Mesothelial cell of epicardium (in vitro differentiated cells): ENCODE measurements at places on chromosomes 6 and 20. TPM values are rescaled to one million over a fixed set of nuclear protein-coding genes. Genes with fewer than 3 reads are reported as not detected.
A peak's percentile ranks its signal among the peaks of the same experiment; 100 is the strongest.

The MMP24OS gene
- 61.4 to 71.9 TPM (median 66.1 TPM) in 3 replicates for total RNA-seq

The EYA2 gene
- total RNA-seq = 9.0 to 10.2 TPM (median 9.3 TPM) in 3 replicates

The SLC22A3 gene
- 1.2 to 1.3 TPM (median 1.2 TPM) in 3 replicates for total RNA-seq

The GRM1 gene
- 0.11 to 0.16 TPM in 2 of 3 replicates, not detected in the other for total RNA-seq

The FAM217A gene
- not detected in 3 replicates for total RNA-seq

The NKX2-2 gene
- not detected in 3 replicates for total RNA-seq

The CEP57L1 gene
- 20.7 to 23.9 TPM (median 22.2 TPM) in 3 replicates for total RNA-seq

The CITED2 gene
- total RNA-seq = 85.0 to 92.9 TPM (median 91.1 TPM) in 3 replicates

The STK38 gene
- total RNA-seq = 46.3 to 47.8 TPM (median 47.7 TPM) in 3 replicates

The CYP21A2 gene
- total RNA-seq = 0.58 to 1.2 TPM (median 0.91 TPM) in 3 replicates

The TMEM170B gene
- 5.6 to 6.1 TPM (median 5.7 TPM) in 3 replicates for total RNA-seq

The NKX2-4 gene
- total RNA-seq = not detected in 3 replicates

The DPPA5 gene
- total RNA-seq = not detected in 3 replicates

The DNAH8 gene
- 0.02 to 0.25 TPM in 2 of 3 replicates, not detected in the other for total RNA-seq

The ANKRD66 gene
- not detected in 3 replicates for total RNA-seq

The SEC63 gene
- 154 to 158 TPM (median 154 TPM) in 3 replicates for total RNA-seq

The HLA-DMB gene
- not detected in 3 replicates for total RNA-seq

- H3K4me3 ChIP-seq = no peak overlapping the region
- no peaks in the 10 kb centered on the region for H3K27me3 ChIP-seq
- H3K4me1 ChIP-seq = no peaks in the 10 kb centered on the region
- H3K36me3 ChIP-seq = no peaks in the 10 kb centered on the region
- no peak overlapping the region for H3K27ac ChIP-seq
Measured at GRCh38 chr6:132648356-132648755, 10.6 kb downstream of the TAAR1 start.

DNA sequence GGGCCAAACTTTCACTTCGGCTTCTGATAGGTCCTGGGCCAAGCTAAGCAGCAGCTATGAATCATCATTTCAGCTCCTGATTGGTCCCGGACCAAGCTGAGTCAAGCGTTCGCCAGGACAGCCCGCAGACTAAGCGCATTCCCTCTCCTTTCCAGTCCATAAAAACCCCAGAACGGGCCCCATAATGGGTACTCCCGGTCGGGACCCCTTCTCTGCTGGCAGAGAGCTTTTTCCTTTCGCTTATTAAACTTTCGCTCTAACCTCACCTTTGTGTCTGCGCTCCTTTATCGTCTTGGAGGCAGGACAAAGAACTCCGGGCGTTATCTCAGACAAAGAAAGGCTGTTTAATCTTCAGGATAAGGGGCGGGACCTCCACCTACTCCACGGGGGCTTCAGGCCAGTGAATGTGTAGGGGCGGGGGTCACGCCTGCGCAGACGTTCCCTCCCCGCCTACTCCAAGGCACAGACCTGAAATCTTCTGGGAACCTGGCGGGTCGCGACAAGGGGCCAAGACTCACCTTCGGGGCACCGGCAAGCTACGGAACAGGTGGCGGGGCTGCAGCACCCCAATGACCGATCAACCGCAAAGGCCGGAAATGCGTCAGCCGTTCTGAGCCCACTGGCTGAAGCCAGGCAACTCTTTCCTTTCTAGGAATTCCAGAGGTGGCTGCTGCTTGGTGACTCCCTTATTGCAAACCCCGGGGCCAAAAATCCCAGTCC, at the start of gene ZSCAN31:
Gene ZSCAN31 (minus strand): TSS at position 585 of the 720 bp plus-strand sequence. CDS start 6,465 bp downstream, outside the sequence.
- H3K4me3 ChIP-seq = no peak within 1 kb of the TSS
- peaks cover 5% of the 10 kb centered on the region for H3K36me3 ChIP-seq
- no peaks in the 10 kb centered on the region for H3K4me1 ChIP-seq

DNA sequence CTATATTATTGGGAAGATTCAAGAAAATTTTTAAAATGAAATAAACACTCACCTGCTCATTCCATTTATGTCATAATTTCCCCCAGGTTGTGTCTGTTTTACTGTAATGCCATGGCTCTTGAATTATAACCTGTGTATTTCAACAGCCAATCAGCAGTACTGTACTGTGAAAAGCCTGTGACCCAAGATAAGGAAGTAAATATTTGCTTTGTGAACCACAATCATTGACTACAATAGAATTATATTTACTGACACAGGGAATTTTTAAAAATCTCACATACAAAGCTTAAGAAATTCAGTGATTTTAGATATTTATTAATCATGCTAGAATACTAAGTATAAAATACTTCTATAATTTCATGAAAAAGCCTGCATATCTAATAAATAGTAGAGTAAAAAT, 6.0 kb downstream of the RGS17 start:
- no peak overlapping the region for H3K27ac ChIP-seq
- DNase-seq = no peak
- H3K4me3 ChIP-seq = no peak overlapping the region
- H3K4me1 ChIP-seq = peaks cover 9% of the 10 kb centered on the region

- peaks cover 22% of the 10 kb centered on the region for H3K4me1 ChIP-seq
- H3K27ac ChIP-seq = no peak overlapping the region
- peaks cover 85% of the 10 kb centered on the region for H3K27me3 ChIP-seq
- H3K36me3 ChIP-seq = no peaks in the 10 kb centered on the region
- no peak overlapping the region for H3K4me3 ChIP-seq
Measured at GRCh38 chr6:106082735-106083398, 3.3 kb upstream of the PRDM1 start.

DNA sequence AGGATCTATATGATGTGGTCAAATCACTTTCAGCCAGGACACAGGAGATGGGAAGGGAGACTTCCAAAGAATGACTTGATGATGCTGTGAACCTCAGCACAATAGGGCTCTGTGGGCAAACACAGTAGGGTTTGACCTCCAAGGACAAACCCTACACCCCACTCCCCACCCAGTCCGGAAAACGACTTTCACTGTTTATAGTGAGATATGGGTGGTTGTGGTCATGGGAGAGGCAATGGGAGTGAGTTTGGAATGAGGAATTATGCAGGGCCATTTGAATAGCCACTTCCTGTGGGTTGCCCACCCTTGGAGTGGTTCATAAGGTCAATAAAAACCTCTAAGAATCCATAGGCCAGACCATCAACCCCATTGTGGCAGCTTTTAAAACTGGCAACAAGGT, 38.4 kb upstream of the PRND start:
- H3K4me3 ChIP-seq = no peak overlapping the region
- DNase-seq = no peak
- H3K27me3 ChIP-seq = peaks cover 30% of the 10 kb centered on the region
- no peaks in the 10 kb centered on the region for H3K36me3 ChIP-seq
- peaks cover 14% of the 10 kb centered on the region for H3K4me1 ChIP-seq

GRCh38 chr6:28941684-28942448, 18.1 kb upstream of the TRIM27 start:
- no peak for DNase-seq
- H3K36me3 ChIP-seq = no peaks in the 10 kb centered on the region
- H3K27me3 ChIP-seq = no peaks in the 10 kb centered on the region
- peak overlapping the region; percentile 87 for H3K4me3 ChIP-seq
- peaks cover 12% of the 10 kb centered on the region for H3K4me1 ChIP-seq
- peak overlapping the region; percentile 93 for H3K27ac ChIP-seq

- H3K4me3 ChIP-seq = no peak overlapping the region
- H3K27me3 ChIP-seq = no peaks in the 10 kb centered on the region
- H3K36me3 ChIP-seq = no peaks in the 10 kb centered on the region
- peaks cover 2% of the 10 kb centered on the region for H3K4me1 ChIP-seq
- H3K27ac ChIP-seq = no peak overlapping the region
- DNase-seq = no peak
Measured at GRCh38 chr20:32877507-32877906, 18.8 kb downstream of the EFCAB8 start.

DNA sequence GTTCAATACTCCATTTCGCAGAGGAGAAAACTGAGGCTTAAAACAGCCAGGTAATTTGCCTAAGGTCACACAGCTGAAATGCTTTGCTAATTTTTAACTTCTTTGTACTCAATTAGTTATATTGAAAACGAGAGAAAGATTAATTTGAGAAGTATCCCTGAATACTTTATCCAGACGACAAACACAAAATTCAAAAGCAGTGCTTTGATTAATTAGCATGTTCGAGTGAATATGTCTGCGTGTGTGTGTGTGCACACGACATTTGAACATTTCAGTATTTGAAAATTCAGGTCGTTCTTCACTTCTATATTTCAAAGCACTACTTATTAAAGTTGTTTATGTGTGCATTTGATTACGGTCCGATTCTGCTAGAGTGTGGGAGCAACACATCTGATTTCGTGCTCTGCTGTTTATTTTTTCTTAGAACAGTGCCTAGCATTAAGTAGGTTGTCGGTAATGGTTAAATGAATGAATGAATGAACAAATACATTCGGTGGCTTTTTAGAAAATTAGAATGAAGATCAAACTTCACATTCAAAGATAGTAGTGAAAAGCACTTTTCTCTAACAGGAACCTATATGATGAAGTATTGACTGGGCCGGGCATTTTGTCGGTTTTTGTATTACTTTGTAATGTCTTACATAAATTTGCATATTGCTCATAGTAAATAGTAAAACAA, 36.9 kb upstream of the SYNCRIP start:
- H3K36me3 ChIP-seq = peaks cover 3% of the 10 kb centered on the region
- H3K4me1 ChIP-seq = peaks cover 34% of the 10 kb centered on the region
- H3K4me3 ChIP-seq = peak overlapping the region; percentile 98
- DNase-seq = no peak

- H3K27ac ChIP-seq = no peak overlapping the region
- peaks cover 20% of the 10 kb centered on the region for H3K4me1 ChIP-seq
- peaks cover 2% of the 10 kb centered on the region for H3K27me3 ChIP-seq
- H3K4me3 ChIP-seq = no peak overlapping the region
- no peaks in the 10 kb centered on the region for H3K36me3 ChIP-seq
- no peak for DNase-seq
Measured at GRCh38 chr6:6612308-6612707, 23.8 kb downstream of the LY86 start.

DNA sequence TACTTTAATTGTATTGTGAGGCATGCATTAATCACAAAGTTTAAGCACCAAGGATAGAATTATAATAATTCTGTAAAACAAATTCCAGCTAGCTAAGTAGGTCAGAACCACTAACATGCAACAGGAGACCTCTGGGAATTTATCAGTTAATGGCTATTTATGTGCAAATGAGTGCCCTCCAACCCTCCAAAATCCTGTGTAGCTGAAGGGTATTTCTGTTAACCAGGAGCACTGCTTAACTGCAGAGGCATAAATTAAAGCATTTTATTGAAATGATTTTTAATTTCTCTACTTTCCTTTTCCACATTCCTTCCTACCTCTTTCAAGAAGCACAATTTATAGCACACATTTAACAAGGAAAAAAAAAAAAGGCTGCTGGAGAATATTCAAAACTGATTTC, 77.0 kb downstream of the MMS22L start:
- H3K4me3 ChIP-seq = no peak overlapping the region
- H3K27me3 ChIP-seq = no peaks in the 10 kb centered on the region

DNA sequence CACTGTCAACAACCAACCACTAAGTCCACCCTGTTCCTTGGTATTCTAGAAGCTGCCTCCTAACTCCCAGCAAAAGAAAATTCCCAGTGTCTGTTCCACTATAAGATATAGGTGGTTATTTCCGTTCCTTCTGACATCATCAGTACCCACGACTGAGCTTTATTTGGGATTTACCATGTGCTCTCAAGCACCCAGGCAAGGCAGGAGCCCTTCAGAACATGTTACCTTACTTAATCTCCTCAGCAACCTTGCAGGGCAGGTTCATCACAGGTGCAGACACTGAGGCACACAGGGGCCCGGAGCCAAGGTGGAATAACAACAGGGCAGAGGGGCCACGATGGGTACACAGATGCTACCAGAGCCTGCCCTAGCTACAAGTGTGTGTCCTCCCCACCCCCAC, 10.8 kb downstream of the ABHD16A start:
- no peaks in the 10 kb centered on the region for H3K27me3 ChIP-seq
- no peak overlapping the region for H3K4me3 ChIP-seq
- H3K4me1 ChIP-seq = peaks cover 11% of the 10 kb centered on the region
- H3K27ac ChIP-seq = no peak overlapping the region
- H3K36me3 ChIP-seq = peaks cover 29% of the 10 kb centered on the region

DNA sequence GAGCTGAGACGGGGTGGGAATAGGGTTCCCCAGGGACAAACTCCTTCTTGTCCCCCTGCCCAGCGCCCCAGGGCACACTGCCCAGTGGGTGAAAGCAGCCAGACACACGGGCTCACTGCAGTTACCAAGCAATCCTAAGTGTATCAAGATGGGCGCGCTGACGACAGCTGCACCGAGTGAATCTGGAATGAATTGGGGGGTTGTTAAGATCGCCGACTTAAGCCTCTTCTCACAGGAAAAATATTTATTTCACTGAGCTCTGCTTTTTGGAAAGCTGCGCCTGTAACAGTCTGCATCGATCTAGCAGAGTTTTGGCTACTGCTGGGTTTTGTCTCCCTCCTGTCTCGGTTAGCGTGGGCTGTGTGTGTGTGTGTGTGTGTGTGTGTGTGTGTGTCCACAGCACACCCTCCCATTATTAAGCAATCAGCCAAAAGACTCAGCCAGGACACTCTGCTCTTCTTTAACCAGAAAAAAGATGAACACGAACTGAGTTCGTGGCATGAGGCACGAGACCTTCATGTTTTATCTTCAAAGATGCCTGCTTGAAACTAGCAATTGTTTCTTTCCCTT, 35.9 kb downstream of the RIPOR3 start:
- H3K27me3 ChIP-seq = no peaks in the 10 kb centered on the region
- H3K4me3 ChIP-seq = peak overlapping the region; percentile 26
- H3K27ac ChIP-seq = peak overlapping the region; percentile 92

DNA sequence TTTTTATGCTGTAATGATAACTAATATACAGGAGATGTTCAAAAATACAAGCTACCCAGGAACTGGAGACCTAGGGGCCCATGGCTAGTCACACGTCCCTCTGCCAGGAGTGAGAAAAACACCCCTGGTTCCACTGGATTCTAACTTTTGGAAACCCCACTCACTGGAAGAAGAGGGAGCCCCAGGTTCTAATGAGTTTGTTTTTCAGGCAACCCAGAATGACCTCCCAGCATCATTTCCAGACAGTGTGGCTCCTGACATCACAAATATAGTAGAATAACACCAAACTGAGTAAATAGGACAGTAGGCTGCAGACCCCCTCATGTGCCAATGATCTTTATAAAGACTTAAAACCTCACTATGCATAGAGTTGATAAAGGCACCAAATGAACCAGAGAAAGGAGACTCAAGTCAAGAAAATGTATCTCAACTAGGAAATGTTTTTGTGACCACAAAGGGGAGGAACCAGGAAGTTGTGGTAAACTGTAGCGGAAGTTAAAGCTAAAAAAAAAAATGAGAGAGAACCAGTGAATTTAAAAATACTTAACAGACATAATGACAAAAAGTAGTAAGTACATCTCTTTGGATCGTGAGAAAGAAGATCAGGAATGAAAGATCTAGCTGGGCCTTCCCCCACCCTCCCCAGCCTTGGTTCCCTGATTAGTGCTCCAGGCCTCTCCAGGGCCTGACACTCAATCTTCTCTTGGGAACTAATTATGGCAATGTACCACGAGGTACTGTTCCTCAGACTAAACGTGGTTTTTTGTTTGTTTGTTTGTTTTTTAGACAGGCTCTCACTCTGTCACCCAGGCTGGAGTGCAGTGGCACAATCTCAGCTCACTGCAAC, 19.8 kb downstream of the HLA-E start:
- no peaks in the 10 kb centered on the region for H3K4me1 ChIP-seq
- DNase-seq = no peak
- peaks cover 12% of the 10 kb centered on the region for H3K27me3 ChIP-seq
- no peaks in the 10 kb centered on the region for H3K36me3 ChIP-seq

- peaks cover 3% of the 10 kb centered on the region for H3K36me3 ChIP-seq
- H3K27me3 ChIP-seq = peaks cover 6% of the 10 kb centered on the region
- peaks cover 40% of the 10 kb centered on the region for H3K4me1 ChIP-seq
- no peak for DNase-seq
- peak overlapping the region; percentile 98 for H3K4me3 ChIP-seq
- H3K27ac ChIP-seq = peak overlapping the region; percentile 98
Measured at GRCh38 chr20:10673176-10673841, 490 bp downstream of the JAG1 start.

- H3K27ac ChIP-seq = no peak overlapping the region
- no peak overlapping the region for H3K4me3 ChIP-seq
- peaks cover 2% of the 10 kb centered on the region for H3K27me3 ChIP-seq
- H3K36me3 ChIP-seq = no peaks in the 10 kb centered on the region
- no peak for DNase-seq
Measured at GRCh38 chr6:14933183-14933544, 312.7 kb upstream of the JARID2 start.
